ENCODE measurements at places on chromosomes 16 and 17. TPM values are rescaled to one million over a fixed set of nuclear protein-coding genes. Genes with fewer than 3 reads are reported as not detected.

The KCTD2 gene
- total RNA-seq, result 14.3 TPM

The TBC1D3K gene
- not detected for total RNA-seq

The TBC1D26 gene
- not detected for total RNA-seq

The NPB gene
- total RNA-seq, result not detected

The TBC1D3C gene
- not detected for total RNA-seq

The EFCAB13 gene
- 1.8 TPM for total RNA-seq

The GPRC5C gene
- 63.4 TPM for total RNA-seq

The MED13 gene
- 31.5 TPM for total RNA-seq

The EVI2A gene
- total RNA-seq, result 7.7 TPM

The KRT31 gene
- total RNA-seq, result not detected

The NLRP1 gene
- total RNA-seq, result 11.6 TPM

The SPATA22 gene
- total RNA-seq, result not detected

The UBTF gene
- 36.4 TPM for total RNA-seq

The KRT27 gene
- total RNA-seq, result not detected
